Thyroid gland (tissue), 4 donors: ENCODE measurements at places on chromosomes 7 and 10. TPM values are rescaled to one million over a fixed set of nuclear protein-coding genes. Genes with fewer than 3 reads are reported as not detected.

- no peaks in the 10 kb centered on the region for H3K27me3 ChIP-seq
- no peak overlapping the region for H3K4me3 ChIP-seq
- H3K36me3 ChIP-seq, result no peaks in the 10 kb centered on the region
Measured at GRCh38 chr10:72563327-72563932, 62.4 kb downstream of the MICU1 start.

DNA sequence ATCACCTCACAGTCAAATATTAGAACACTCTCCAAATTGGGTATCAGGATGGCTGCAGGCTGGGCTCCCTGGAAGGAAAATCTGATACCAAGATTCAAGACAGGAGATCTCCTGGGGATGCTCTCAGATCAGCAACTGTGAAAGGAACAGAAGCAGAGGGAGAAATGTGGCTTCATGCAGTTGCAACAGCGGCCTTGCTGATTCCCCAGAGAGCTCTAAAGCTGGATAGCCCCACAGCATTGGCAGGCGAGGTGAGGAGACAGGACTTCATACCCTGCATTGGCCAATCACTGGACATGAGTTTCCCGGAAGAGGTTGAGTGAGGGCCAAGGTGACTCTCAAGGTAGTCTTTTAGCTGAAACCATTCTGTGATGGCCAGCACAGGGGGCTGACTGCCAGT is 190.6 kb downstream of the PTPN20 start:
- H3K4me3 ChIP-seq, result no peak overlapping the region
- no peaks in the 10 kb centered on the region for H3K36me3 ChIP-seq
- no peaks in the 10 kb centered on the region for H3K4me1 ChIP-seq
- no peak overlapping the region for H3K27ac ChIP-seq
- no peak for DNase-seq

DNA sequence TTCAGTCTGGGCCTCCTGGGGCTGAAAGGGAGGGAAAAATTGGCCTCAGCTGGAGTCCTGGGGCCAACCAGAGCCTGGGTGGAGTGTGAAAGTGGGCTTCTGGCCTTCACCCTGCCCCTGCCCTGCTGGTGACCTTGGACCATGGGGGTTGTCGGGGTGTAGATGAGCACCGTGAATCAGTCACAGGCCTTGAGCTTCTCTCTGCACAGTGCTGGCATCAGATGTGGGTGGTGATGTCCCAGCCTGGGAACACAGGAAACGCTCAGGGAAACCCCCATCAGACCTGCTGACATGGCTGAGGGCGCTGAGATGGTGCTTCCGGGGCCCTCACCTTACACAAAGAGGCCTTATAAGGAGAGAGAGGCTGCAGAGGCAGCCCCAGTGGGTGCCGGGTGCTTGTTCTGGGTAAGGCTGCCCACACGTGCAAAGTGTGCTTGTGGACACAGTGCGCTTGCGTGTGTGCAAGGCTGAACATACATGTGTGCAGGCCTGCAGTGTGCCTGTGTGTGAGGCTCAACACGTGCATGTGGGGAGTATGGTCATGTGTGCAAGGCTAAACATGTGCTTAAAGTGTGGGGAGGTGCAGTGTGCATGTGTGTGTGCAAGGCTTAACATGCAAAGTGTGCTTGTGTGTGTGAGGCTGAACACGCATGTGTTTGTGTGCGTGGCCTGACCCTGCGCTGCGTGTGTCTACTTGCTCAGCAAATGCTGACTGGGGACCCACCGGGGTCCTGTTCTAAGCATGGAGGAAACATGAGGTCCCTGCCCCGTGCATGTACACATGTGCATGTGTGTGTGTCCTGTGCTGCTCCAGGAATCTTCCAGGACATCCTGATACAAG is 6.5 kb downstream of the ARPC1B start:
- peak; percentile 27 for DNase-seq
- H3K27ac ChIP-seq, result no peak overlapping the region
- H3K27me3 ChIP-seq, result no peaks in the 10 kb centered on the region
- no peaks in the 10 kb centered on the region for H3K4me1 ChIP-seq

DNA sequence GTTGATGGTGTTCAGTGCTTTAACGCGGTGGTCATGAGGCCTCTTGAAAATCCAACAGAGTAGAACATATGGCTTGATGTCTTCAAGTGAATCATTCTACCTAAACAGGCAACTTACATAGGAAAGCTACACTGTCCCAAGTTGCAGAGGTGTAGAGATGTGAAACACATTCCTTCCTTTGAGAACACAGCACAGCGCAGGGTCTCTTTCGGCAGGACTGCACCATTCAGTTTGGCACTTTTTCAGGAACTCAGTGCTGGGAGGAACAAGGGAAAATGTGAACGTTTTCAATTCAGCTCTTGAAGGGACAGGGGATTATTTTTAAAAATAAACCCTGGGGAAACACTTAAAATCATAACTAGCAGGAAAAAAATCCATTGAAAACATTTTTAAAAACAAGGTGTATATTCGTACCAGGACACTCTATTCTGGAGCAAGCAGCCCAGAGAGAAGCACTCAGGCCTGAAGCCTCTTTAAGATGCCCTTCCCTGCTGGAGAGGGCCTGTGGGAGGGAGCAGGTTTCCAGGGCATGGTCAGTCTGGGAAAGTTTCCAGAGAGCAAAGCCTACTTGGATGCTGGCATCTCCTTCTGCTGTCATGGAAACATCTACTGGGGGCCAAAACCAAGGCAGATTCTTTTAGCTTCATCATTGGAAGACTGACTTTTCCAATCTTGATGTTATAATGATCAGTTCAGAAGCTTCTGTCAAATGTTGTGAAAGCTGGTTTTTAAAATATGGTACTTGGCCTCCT is 60.4 kb upstream of the NPVF start:
- H3K27ac ChIP-seq, result peak overlapping the region; percentile 37
- peaks cover 6% of the 10 kb centered on the region for H3K4me1 ChIP-seq
- DNase-seq, result peak; percentile 85
- no peaks in the 10 kb centered on the region for H3K36me3 ChIP-seq

DNA sequence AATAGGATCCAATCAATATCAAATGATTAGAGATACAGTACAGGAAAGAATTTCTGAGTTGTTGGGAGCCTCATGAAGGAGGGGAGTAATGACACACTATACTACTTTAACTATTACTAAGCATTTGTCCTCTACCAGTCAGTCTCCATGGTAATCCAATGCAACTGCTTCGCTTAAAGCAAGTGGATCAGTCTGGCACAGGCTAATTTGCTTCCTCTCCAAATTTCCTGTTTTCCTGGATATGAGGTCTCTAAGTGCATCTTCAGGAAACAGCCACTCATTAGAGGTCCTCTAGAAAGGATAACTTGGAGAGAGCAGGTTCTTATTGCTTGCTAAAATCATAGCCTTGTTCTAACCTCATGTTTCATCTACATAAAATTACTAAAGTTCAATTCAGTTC is 8.4 kb upstream of the SEPTIN7 start:
- no peaks in the 10 kb centered on the region for H3K27me3 ChIP-seq

The LANCL2 gene
- total RNA-seq, result 21.1 TPM
